ENCODE measurements at places on chromosomes 3 and 15.

DNA sequence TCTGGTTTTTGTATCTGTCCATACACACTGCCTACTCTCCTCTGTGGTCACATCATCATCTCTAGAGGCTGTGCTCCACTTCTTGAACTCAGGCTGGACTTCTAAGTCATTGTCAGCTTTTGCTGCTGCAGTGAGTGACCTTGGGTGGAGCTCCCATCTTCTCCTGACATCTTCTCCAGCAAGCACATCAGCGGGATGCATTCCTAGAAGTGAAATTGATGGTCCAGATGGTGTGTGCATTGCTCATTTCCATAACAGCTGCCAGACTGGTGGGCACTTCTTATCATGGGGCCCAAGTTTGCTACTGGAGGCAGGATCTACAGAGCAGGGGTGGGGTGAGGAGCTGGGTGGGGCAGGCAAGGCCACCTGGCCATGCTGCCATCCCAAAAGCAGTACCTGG, 109.9 kb downstream of the DNAJB8 start:
- no peak for DNase-seq

- no peak for DNase-seq
These were observed 139.2 kb downstream of the ATP8B4 start for GRCh38 chr15:49979705-49980382.

GRCh38 chr3:170532573-170532972, 53.3 kb downstream of the SLC7A14 start:
- DNase-seq = no peak

GRCh38 chr3:10093678-10094077, 14.4 kb downstream of the FANCD2OS start:
- no peak for DNase-seq

- DNase-seq = no peak
These were observed 66.4 kb downstream of the TCF12 start for GRCh38 chr15:56984681-56985481.

DNA sequence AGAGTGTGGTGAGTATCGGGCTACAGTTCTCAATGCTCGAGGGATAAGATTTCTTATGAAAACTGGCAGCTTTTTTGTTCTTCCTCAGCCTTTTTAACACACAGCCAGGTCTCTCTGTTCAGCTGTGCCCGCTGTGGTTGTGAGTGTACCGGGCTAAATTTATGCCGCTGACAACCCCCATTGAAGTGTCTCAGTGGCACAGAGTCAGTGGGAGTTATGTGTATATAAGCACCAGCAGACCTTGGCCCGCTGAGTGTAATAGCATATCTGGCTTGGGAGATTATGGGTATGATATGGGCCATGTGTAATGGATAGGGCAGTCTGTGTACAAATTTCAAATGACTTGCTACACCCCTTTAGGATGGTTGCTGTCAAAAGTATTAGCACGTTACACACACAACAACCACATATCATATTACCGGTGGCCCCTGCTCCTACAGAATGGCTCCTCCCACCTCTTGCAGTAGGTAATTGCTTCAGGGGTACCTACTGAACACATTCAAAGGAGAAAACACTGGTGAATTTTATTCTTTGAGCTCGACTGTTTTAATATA, 26.9 kb upstream of the NR2F2 start:
- no peak for DNase-seq

DNA sequence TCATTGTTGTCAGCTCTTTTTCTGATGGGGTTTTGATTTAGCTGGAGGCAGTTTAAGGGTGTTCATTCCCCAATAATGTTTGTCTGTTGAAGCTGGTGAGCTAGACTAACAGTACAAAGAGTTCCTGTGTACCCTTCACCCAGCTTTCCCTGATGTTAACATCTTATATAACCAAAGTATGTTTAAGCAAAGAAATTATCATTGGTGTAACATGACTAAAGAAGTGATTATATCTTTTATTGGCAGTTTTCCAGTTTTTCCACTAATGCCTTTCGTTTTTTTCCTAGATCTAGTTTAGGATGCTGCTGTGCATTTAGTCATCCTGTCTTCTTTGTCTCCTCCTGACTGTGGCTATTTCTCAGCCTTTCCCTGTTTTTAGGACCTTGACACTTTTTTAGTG, 165.6 kb downstream of the LPP start:
- no peak for DNase-seq

DNA sequence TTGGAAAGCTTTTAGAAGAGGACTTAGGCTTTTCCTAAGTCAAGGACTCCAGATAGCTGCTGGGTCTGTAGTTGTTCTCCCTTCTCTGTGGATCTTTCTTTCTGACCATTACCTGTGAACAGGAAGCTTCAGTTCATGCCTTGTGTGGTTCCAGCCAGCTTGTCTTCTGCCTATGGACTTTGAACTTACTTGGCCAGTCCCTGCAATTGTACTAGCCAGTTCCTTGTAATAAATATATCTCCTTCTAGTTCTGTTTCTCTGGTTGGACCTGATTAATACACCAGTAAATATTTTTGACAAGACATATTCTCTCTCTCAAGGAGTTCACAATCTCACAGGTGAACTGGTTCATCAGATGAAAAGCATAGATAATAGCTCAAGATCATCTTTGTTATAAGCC, 341.3 kb upstream of the DPPA4 start:
- DNase-seq = no peak

DNA sequence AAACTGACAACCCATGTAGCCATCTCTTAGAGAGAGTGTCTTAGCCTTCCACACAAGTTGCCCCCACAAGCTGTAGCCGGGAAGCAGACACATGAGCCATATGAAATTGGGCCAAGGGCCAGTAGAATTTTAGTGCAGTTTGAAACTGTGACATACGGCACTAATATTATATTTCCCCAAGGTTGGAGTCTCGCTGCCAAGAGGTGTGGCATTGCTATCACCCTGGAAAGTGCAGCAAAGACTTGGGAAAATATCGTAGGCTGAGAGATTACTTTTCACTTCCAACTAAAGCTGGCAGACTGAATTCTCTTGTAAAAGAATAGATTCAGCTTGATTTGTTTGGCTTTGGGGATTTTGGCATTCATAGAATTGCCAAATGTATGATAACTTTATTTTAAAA, 89.2 kb downstream of the ECT2 start:
- no peak for DNase-seq

- peak; percentile 18 for DNase-seq
These were observed 929.2 kb upstream of the CFAP20DC start for GRCh38 chr3:59978979-59979378.

- DNase-seq = no peak
These were observed 3.0 kb downstream of the SLC2A2 start for GRCh38 chr3:171023566-171023965.

DNA sequence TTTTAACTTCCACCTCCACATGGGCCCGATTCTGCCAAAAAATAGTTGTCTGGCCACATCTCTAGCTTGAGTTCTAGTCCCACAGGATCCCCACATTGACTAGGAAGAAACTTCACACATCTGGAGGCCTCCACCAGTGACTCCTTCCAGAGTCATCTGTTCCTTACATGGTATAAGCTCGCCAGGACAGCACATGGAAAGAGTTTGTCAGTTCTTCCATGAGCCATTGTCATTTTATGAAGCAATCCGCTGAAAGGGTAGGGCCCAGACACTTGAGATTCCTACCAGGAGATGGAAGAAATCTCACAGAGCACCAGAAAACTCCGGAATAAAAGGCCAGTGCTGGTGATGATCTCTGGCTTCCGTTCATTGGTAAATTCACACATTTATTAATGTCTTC, 350.5 kb upstream of the ICE2 start:
- DNase-seq = no peak

DNA sequence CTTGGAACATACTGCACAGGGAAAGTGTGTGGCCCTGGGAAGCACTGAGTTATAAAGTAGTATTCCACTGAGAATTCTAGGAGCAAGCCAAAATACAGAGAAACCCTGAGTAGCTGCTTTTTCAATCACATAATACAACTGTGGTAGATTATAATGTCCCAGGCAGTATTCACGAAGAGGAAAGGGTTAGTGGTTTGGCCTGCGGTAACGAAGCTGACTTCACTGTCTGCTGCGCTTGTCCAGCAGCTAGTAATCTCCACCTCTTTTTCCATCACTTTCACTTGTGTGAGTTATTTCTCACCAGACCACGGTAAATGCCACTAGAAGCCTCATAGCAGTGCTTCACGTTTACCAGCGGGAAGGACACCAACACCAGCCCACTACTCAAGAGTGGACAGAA, 34.4 kb downstream of the RPL39L start:
- no peak for DNase-seq

DNA sequence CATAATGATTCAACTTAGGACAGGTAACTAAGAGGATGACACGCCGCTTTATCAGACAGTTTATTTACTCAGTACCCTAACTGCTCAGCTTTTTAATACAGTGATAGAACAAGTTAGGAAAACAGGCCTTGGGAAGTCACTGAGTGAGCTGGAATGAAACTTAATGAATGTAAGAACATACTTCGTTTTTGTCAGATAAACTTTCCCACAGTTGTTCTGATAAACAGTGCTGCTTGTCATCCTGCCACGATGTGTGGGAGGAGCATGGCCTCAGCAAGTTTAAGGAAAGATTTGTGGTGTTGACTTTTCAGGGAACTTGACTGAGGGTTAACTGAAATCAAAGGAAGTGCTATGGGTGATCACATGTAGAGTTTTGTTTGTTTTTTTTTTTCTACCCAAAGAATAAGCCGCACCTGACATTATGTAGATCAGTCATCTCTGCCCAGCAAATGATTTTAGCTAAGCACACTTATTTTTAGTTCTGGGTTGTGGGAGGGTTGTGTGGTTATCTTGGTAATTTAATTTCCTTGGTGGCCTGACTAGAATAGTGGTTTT, 5.6 kb upstream of the P2RY14 start:
- no peak for DNase-seq

GRCh38 chr3:168001244-168001643, 94.5 kb downstream of the GOLIM4 start:
- no peak for DNase-seq

DNA sequence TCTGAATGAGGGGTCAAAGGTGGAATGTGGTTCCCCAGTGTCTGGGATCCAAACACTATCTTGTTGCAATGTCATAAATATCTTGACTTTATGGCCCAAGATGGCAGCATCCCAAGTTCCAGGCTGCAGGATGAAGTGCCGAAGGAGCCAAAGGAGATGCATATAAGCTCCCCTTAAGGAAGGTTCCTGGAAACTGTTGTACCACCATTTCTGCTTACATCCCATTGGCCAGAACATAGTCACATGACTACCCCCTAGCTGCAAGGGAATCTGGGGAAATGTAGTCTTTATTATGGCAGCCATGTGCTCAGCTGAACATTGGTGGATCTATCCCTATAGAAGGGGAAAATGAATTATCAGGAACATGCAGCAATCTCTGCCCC, 54.3 kb downstream of the BDH1 start:
- no peak for DNase-seq

DNA sequence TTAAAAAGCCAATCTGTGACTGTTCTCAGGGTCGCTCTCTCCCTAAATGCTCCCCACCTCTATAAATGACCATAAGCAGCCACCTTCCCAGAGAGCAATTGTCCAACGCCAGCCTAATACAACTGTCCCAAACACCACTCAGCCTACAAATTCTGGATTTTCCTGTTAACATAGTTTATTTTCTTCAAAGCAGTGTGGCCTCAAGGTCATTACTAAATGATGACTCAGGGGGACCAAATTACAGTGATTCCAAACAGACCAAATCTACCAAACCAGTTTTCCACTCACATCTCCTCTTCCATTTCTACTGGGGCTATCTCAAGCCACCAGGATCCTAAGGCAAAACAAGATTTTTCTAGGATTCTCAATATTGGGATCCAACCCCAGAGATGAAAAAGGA, 22.5 kb downstream of the HEXA start:
- DNase-seq = no peak

GRCh38 chr15:59371458-59372351, 966 bp downstream of the MYO1E start:
- DNase-seq = peak; percentile 11

DNA sequence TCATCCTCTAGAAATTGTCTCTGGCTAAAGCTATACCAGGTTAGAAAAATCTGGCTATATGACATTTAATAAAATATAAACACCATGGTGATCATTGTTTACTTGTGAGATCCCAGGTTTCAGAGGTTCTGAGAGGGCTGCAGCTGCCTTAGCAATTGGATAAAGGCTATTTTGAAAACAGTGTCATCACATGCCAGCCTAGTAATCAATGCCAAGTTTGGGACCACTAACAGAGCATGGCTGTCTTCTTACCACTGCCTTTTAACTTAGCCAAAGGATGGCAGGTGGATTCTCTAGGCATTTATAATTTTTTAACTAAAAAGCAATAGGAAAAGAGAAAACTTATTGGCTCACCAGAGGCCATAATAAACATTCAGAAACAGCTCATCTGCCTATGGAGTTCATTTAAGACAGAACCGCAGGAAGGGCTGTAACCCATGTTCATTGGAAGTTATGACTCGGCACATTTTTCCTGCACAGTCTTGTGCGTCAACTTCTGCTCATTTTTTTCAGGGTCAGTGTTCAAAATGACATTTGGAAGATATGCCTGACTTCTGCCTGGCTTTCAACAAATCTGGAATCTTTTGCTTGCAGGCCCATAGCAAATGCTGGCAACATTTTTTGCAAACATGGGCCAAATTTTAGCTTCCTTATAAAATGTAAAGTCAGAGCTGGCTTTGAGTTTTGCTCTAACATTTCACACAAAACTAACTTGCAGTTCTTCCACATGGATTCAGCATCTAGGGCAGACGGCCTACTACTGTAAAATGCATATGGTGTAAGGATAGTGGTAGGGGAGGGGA, 476.0 kb upstream of the TBL1XR1 start:
- no peak for DNase-seq

GRCh38 chr3:138396752-138397410, 37.5 kb upstream of the ESYT3 start:
- DNase-seq = no peak

GRCh38 chr3:137768361-137769321, 4.5 kb downstream of the SOX14 start:
- no peak for DNase-seq

DNA sequence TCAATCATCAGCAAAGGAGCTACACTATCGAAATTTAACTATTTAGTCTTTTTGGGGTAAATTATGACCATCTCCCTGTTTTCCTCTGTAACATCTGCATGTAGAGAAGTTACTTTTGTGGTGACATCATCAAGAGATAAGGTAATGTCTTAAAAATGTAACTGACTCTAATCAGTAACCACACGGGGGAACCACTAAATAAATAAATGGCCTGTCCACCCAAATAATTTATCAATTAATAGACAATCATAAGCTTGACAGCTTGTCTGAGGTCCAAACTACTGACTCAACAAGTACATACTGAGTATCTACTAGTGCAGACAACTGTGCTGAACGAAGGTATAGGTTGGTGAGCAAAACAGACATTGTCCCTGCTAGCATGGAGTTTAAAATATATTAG, 219.3 kb downstream of the SLC9A9 start:
- no peak for DNase-seq

DNA sequence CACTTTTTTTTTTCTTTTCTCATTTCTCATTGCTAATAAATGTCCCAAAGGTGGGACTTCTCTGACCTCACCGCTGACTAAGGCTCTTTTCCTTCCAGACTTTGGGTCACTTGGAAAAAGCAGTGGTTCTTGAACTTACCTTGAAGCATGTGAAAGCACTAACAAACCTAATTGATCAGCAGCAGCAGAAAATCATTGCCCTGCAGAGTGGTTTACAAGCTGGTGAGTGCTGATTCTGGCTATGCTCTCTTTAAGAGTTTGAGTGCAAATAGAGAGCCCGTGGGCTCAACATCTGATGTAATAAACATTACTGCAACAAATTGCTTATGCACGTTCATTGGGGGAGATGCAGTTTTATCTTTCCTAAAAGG, 2.0 kb downstream of the BHLHE40 start:
- DNase-seq = no peak
